Thoracic aorta endothelial cell (primary cell): ENCODE measurements at places on chromosomes 11 and 22. TPM values are rescaled to one million over a fixed set of nuclear protein-coding genes. Genes with fewer than 3 reads are reported as not detected.

CCDC116 gene
- 0.13 and 0.14 TPM in 2 replicates for total RNA-seq

RRP7A gene
- total RNA-seq, result 36.0 and 48.2 TPM in 2 replicates

KRTAP5-9 gene
- total RNA-seq, result not detected in 2 replicates

KRTAP5-10 gene
- total RNA-seq, result not detected in 2 replicates

CCND1 gene
- 288 and 295 TPM in 2 replicates for total RNA-seq

MMP12 gene
- not detected in 2 replicates for total RNA-seq

CALCA gene
- not detected in 2 replicates for total RNA-seq

SMIM38 gene
- not detected in 2 replicates for total RNA-seq

SCO2 gene
- 2.0 and 2.4 TPM in 2 replicates for total RNA-seq

KRTAP5-2 gene
- total RNA-seq, result not detected in 2 replicates

SYT12 gene
- total RNA-seq, result not detected in 2 replicates

MOGAT2 gene
- total RNA-seq, result not detected in 2 replicates

MYO7A gene
- total RNA-seq, result 0.14 and 0.27 TPM in 2 replicates

OR5A1 gene
- total RNA-seq, result not detected in 2 replicates

DNAJB7 gene
- not detected in 2 replicates for total RNA-seq

LYVE1 gene
- 0.79 and 3.9 TPM in 2 replicates for total RNA-seq

ZP1 gene
- total RNA-seq, result not detected in 2 replicates

OR4A16 gene
- total RNA-seq, result not detected in 2 replicates

TRIM51 gene
- not detected in 2 replicates for total RNA-seq

OR8A1 gene
- total RNA-seq, result not detected in 2 replicates

OR5M11 gene
- not detected in 2 replicates for total RNA-seq

FBLN1 gene
- 0.14 and 0.66 TPM in 2 replicates for total RNA-seq

BRSK2 gene
- total RNA-seq, result 0.36 and 0.53 TPM in 2 replicates

OR6A2 gene
- 0.43 and 0.66 TPM in 2 replicates for total RNA-seq

GSTT2B gene
- total RNA-seq, result 7.1 and 11.4 TPM in 2 replicates

APOL5 gene
- total RNA-seq, result not detected in 2 replicates

FLRT1 gene
- total RNA-seq, result not detected in 2 replicates

TENM4 gene
- total RNA-seq, result 0.13 and 0.14 TPM in 2 replicates

CCDC81 gene
- 1.1 and 1.7 TPM in 2 replicates for total RNA-seq

MUC2 gene
- not detected in 2 replicates for total RNA-seq

CYTH4 gene
- 0.13 TPM in 1 of 2 replicates, not detected in the other for total RNA-seq

NXPE4 gene
- not detected in 2 replicates for total RNA-seq

OR52N4 gene
- not detected in 2 replicates for total RNA-seq

YAP1 gene
- 34.3 and 57.7 TPM in 2 replicates for total RNA-seq

LDHAL6A gene
- not detected in 2 replicates for total RNA-seq

MS4A6E gene
- total RNA-seq, result not detected in 2 replicates

NEFH gene
- 1.3 and 1.6 TPM in 2 replicates for total RNA-seq

ST14 gene
- total RNA-seq, result not detected in 2 replicates

OR5B21 gene
- not detected in 2 replicates for total RNA-seq

DRD4 gene
- not detected in 2 replicates for total RNA-seq

MS4A12 gene
- not detected in 2 replicates for total RNA-seq

CARD16 gene
- total RNA-seq, result 23.5 and 29.5 TPM in 2 replicates

MPZL3 gene
- total RNA-seq, result 11.8 and 14.1 TPM in 2 replicates
